Suprapubic skin (tissue), 4 donors: ENCODE measurements at places on chromosomes 1 and 21. TPM values are rescaled to one million over a fixed set of nuclear protein-coding genes. Genes with fewer than 3 reads are reported as not detected.

The TNFSF4 gene
- total RNA-seq, result 0.15 TPM

The SRRM1 gene
- 73.0 TPM for total RNA-seq

The PRKAB2 gene
- total RNA-seq, result 39.7 TPM

The BCAN gene
- total RNA-seq, result 30.2 TPM

The APOBEC4 gene
- total RNA-seq, result not detected

The ARV1 gene
- 24.1 TPM for total RNA-seq

The TSPEAR gene
- not detected for total RNA-seq
